GM19239 (cell line): ENCODE measurements at places on chromosomes 11 and 22.

DNA sequence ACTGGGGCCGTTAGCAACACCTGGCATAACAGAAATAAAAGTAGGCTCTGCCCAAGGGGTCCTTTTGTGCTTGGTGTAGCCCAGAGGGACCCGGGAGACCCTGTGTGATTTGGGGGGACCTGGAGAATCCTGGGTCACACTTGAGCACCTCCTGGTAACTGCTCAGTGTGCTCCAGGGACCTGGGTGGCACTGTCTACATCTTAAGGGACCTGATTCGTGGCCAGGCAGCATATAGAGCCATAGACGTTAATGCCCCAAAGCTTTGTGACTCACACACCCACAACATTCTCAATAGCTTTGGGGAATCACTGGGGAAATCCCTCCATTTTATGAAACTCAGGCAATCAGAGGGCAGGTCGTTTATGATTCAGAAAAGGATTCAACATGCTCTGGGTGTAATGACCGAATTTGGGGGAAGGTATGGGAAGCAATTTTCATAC is 3.6 kb upstream of the IGF2 start:
- no peak for DNase-seq

DNA sequence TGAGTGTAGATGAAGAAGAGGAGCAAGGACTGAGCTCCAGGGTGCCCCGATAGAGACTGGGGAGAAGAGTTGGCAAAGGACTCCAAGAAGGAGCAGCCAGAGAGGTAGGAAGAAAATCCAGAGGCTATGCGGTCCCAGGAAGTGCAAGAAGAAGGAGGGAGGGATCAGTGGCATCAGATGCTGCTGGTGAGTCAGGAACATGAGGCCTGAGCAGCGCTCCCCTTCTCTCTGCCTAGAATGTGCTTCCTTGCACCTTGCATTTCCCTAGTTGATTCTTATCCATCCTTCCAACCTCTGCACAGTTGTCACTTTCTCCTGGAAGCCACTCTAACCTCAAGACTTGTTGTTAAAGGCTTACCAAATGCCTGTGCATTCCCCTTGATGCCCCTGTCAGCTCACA is 21.3 kb downstream of the KCNC1 start:
- no peak for DNase-seq

DNA sequence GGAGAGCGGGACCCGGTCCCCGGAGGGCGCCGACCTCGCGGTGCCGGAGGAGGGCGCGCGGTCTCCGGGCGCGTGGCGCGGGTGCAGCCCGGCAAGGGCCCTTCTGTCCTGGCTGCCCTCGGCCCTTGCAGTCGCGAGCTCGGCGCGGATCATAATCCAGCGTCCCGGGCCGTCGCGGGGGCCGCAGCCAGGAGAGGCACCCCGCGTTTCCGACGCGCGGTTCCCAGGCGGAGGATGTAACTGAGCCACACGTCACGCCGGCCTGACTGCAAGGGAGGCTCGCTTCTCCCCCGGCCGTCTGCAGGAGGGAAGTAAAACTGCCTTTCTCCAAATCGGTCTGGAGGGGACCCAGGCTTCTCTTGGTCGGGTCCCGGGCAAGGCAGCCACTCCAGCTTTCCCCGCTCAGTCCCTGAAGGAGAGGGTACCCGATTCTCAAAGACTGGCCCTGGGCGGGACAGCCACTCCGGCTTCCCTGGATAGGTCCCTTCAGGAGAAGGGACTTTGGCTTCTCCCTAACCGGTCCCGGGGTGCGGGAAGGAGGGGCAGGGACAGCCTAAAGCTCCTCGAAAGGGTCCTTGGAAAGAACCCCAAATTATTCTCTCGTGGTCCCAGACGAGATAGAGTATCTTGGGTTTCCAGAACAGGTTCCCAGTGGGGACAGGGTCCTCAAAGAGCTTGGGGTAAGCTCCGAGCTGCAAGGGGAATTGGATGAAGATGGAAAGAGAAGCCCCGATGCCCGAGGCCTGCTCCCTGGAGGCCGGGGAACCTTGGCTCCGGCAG is 836 bp downstream of the SPON1 start:
- no peak for DNase-seq

- DNase-seq: no peak
Measured at GRCh38 chr22:20615533-20616450, 108.4 kb downstream of the MED15 start.

DNA sequence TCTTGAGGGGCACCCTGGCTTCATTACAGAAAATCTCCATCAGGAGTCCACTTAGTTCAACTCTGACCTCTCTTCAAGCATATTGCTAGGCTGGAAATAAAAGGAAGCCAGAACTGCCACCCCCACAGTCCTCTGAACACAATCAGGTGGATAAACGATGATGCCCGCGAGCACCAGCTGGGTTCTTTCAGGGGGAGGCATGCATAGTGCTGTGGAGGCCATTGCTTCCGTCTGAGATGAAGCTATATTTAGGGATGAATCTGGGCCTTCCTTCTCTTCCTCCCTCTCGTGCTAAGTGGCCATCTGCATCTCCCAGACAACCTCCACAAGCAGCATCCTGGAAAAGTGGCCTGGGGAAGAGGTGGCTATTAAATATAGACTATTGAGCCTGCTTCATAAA is 3.9 kb upstream of the MICAL2 start:
- DNase-seq: no peak
